ENCODE measurements at places on chromosomes 7 and 10.

- no peak for DNase-seq
These were observed 2.0 kb upstream of the GTPBP4 start for GRCh38 chr10:986137-986825.

DNA sequence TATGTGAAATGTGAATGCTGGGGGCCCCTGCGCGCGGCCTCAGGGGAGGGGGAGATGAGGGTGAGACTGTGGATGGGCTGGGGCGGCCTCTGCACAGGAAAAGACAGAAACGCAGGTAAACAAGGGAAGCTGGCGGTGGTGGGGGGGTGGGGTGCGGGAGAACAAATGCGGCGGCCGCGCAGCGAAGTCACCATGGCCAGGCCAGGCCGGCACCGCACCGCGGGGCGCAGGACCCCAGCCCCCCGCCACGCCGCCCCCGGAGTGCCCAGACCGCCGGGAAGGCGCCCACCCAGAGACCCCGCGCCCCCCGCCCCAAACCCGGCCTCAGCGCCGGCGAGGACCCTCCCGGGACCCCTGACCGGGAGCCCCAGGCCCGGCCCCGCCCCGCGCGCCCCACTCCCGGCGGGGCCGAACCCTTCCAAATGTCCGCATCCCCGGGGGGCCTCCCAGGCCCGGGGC is 14.5 kb upstream of the DNAAF5 start:
- no peak for DNase-seq

DNA sequence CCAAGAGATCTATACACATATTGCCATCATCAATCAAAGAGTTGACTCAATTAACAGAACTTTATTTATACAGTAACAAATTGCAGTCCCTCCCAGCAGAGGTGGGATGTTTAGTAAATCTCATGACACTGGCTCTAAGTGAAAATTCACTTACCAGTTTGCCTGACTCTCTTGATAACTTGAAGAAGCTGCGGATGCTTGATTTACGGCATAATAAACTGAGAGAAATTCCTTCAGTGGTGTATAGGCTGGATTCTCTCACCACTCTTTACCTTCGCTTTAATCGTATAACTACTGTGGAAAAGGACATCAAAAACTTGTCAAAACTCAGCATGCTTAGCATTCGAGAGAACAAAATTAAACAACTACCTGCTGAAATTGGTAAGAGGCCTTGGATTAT is 45.3 kb downstream of the SHOC2 start:
- no peak for DNase-seq

- no peak for DNase-seq
These were observed 593 bp upstream of the CUX1 start for GRCh38 chr7:101816595-101817470.

- DNase-seq, result no peak
These were observed 1.5 kb downstream of the ADGRA1 start for GRCh38 chr10:133088956-133089800.

GRCh38 chr7:19567011-19567410 is 141.8 kb downstream of the POLR1F start:
- DNase-seq, result no peak

DNA sequence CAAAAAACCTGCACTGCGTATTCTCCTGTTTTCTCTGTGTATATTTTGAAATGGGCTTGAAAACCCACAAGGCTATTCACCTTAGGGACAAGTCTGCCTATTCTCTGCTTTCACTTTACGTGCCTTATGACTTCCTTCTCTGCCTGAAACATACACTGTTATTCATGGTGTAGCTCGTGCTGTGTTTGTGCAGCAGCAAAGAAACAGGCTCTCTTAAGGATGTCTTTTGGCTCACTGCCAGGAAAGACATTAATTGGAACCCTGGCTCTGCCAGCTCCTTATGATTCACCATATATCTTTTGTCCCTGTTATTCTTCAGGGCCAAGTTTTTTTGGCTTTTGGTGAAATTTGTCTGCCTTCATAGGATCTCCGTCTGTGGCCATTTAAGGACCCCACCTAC is 92.4 kb downstream of the TMEM106B start:
- peak; percentile 83 for DNase-seq

- no peak for DNase-seq
These were observed 5.3 kb downstream of the FGF8 start for GRCh38 chr10:101770331-101771215.

GRCh38 chr10:72026278-72027111 is 61.9 kb downstream of the SPOCK2 start:
- no peak for DNase-seq

- DNase-seq, result no peak
These were observed 2.6 kb downstream of the HOXA9 start for GRCh38 chr7:27162561-27163287.

DNA sequence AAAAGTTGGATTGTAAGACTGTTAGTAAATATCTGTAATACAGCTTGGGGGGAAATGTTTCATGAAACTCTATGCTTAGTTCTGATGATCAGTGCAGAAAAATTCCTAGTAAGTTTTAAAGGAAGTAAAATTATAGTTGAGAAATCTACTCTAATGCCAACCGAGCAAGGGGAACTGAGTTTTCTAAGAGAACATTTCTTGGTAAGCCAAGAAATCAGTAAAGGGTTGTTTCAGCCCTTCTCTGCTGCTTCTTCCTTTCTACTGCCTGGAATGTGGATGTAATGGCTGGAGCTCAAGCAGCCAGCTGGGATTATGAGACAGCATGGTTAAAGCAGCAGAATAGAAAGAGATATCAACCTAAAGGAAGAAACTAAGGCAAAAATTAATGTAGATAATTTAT is 15.9 kb upstream of the AKR1B1 start:
- no peak for DNase-seq

DNA sequence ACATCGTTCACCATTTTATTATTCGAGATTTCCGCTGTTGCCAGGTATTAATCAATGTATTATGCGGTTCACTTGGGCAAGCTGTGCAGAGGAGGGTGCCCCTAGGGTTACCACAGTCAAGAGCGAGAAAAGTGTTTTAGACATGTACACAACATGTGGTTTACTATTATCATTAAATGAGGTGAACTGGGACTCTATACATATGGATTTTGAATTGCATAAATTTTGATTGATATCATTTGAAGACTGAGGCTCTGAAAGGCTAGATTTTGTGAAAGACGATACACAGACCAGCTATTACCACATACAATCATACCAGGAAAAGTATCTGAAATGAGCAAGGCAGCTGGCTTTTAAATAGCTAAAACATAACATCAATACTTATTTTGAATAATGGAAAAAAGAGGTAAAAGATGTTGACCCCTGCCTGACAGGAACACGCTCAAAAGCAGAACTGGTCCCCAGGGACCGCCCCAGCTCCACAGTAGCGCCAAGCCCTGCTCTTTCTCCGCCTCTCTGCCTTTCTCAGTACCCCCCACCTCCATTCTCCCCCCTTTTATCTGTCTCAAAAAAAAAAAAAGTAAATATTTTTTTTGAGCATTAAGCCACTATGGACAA is 413.4 kb upstream of the MKI67 start:
- no peak for DNase-seq

DNA sequence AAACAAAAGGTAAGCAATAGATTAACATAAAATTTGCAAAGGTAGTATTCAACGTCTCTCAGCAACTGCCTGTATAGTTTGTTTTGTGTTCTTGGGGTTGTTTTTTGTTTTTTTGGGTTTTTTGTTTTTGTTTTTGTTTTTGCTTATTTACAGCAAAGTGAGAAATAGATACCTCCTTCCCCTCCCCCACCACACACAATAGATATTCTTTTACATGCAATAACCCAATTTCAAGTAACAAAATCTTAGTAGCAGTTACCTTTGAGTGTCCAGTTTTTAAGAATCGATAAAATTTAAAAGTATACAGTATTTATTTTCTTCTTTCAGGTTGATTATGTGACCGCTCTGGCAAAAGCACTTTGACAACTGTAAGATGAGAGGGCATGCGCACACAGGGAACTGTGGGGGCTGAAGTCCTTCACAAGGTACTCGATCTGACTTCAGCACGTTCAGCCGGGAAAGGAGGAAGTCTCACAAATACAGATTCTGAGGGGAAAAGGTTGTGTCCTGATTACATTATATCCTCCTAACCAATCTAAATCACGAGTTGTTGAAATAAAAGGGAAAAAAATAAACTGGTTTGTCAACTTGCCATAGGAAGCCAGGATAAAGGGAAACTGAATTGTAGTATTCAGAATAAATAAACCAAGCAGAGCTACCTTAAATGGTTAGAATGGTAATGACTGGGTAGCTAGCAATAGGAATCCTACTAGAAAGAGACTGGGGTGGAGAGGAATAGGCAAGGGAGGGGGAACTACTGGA is 47.8 kb downstream of the CPEB3 start:
- DNase-seq, result no peak

- no peak for DNase-seq
These were observed 87.4 kb upstream of the SMNDC1 start for GRCh38 chr10:110392121-110392520.

DNA sequence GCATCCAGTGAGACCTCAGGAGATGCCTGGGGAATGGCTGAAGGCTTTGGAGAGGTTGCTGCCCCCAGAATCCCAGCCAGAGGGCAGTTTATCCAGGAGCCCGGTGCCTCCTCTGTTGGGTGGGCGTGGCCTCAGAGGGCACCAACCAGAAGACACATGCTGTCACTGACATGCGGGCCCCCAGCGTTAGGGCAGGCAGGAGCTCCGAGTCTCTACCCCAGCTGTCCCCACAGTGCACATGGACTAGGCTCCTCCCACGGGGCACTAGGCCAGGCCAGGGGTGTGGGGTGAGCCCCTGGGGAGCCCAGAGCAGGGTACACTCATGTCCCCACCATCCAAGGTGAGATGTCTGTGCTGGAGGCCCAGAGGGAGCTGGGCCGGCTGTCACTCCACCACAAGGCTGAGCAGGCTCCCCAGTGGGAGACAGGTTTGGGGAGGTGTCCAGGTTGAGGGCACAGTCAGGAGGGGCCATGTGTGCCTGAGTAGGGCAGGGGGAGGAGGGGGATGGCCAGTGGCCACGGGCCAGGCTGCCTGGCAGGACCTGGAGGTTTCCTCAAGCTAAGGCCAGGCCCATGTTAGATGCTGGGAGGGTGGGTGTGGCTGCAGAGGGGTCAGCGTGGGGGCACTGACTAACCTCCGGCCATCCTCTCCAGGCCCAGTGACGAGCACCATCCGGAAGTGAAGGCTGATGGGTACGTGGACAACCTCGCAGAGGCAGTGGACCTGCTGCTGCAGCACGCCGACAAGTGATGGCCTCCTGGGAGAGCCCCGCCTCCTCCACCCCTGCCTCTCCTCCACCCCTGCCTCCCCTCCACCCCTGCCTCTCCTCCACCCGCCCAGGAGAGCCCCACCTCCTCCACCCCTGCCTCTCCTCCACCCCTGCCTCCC is 131.3 kb downstream of the FAM53B start:
- no peak for DNase-seq

DNA sequence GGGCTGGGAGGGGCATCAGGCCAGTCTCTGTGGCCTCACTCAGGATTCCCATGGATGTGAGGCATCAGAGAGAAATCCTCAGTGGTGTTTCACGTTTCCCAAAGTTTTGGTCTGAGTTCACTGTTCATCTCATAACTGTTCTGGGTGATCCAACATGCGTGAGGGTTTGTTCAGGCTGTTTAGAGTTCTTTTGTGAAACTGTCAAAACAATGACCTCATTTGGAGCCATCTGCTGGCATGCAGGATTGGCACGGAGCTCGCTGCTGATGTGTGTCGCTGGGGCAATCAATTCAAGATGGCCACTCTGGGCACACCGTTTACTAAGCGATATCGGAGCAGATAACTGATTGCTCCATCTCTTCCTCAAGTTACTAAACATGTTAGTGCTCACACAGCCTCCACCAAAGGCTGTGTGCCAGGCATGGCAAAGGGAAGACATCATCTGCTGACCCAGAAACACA is 365.6 kb downstream of the WDR11 start:
- peak; percentile 69 for DNase-seq

DNA sequence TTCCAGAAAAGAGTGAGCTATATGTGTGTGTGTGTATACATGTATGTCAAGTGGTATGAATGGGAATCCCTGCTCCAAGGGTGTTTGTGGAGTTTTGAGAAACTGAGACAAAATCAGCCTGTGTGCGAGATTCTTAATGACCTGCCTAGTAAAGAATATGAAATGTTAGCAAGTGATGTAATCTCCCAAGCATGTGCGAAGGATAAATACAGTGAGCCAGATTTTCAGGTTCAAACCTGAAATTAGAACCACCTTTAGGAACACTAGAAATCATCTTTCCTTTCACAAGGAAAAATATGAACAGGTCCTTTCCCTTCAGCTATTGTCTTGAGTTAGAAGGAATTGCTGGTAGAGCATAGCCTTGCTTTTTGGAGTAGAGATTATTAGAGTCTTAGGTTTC is 457.6 kb downstream of the LRMDA start:
- DNase-seq, result no peak

DNA sequence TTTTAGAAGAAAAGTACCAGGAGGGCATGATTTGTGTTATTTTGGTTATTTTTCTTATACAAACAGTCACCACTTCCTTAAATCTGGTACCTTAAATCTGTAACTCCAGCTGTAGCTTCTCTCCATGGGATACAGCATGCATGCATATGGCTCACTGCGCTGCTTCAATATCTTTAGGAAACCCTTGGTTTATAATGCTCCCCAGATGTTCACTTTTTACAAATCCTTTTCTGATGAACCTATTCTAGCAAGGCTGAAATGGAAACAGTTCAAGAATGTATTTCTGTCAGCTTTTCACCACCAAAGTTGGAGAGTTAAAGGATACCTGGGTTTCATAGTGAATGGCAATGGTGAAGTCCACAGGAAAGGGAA is 50.9 kb downstream of the LAMB4 start:
- DNase-seq, result no peak

DNA sequence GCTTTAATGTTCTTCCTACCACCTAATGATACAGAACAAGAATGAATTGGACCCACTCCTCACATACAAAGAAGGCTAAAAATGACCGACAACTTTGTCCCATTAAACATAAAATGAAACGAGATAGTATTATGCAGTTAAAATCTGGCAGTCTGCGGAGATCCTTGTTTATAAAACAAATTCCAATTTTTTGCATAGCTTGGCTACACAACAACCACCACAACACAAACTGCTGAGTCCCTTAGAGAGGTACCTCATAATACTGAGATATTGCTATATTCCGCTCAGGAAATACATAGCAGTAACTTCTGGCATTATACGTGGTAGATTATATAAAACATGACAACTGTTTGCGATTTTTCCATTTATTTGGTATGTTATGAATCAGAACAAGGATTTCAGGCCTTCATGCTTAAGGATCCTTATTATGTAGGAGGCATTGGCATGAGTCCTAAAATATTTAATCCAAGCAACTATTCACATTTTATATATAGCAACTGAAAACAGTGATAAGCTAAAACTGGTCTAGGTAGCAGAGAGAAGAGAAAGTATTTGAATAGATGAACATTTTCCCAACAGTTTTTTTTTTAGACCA is 96.0 kb downstream of the ANK3 start:
- DNase-seq, result no peak

GRCh38 chr10:101708870-101709269 is 13.9 kb upstream of the FBXW4 start:
- no peak for DNase-seq

GRCh38 chr10:80405626-80406025 is 2.7 kb upstream of the PRXL2A start:
- no peak for DNase-seq

DNA sequence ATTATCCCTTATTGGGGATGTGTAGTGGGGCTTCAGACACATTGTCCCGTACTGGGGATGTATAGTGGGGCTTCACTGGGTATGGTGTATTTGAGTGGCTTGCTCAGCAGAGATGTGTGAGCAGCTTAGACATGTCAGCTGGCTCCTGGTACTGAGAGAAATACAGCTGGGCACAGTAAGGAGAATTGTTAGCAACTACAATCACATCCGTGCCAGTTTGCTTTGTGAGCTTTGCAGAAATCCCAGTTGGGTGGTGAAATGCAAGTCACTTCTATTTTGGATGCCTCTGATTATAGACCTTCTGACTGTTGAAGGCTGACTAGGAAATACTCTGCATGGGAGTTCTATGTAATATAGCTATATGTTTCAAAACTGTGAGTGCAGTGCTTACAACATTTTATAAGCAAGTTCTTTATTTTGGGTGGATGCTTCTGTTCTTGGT is 10.8 kb downstream of the CCNY start:
- DNase-seq, result no peak

Measured in NCI-H446 (cell line).